ENCODE measurements at places on chromosomes 3 and 15.

GRCh38 chr3:94413336-94414108 is 350.7 kb downstream of the NSUN3 start:
- no peak for DNase-seq

- no peak for DNase-seq
Measured at GRCh38 chr3:49277383-49277775, 347 bp upstream of the C3orf62 start.

DNA sequence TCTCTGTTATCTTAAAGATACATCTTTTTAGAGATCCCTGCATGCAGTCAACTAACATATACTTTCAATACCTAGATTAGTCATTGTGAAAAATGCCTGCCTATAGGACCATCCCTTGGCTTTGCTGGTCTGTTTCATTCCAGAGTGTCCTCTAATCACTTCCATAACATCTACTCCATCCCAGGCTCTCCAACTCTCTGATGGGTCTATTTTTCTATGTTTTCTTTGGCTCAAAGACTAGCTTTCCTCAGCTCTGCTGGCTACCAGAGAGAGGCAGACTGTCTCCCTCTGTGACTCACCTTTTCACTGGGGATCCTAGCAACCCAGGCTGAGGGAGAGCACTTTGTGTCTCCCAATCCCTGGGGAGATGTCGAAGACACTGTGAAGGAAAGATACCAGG is 547.7 kb upstream of the MCTP2 start:
- DNase-seq: no peak

- no peak for DNase-seq
Measured at GRCh38 chr3:94069194-94069813, 6.4 kb downstream of the NSUN3 start.

DNA sequence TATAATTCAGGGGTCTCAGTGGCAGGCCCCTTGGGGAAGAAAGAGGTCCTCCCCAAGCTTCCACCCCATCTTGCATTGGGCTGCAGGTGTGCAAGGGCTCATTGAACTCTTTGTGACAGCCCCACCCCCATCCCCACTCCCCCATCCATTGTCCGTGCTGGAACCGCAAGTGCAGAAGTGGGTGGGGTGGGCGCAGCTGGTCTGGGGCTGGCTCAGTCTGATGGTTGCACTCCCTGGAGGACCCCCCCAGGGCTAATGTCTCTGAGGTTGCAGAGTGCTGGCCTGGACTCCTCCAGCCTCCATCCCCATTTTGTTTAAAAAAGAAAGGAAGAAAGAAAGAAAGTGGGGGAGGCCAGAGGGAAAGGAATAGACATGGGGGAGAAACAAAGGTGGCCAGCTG is 42.3 kb upstream of the ARL8B start:
- DNase-seq: no peak

- DNase-seq: no peak
Measured at GRCh38 chr3:180288816-180289215, 252.1 kb upstream of the PEX5L start.

DNA sequence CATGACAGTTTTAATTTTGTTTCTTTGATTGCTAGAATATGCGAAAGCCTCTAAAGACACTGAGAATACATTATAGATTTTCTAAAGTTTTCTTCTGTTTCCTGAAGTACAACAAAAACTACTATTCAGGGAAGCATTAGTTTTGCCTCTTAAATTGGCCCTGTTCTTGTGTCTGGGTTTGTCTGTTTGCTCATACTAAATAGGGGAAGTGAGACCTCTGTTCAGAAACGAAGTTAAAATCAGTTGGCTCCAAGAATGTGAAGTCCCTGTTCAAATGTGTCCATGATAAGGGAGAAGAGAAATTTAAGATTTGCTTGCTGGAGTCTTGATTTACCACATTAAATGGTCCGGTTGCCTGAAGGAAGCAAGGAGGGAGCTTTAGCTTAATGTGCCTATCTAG is 327.3 kb upstream of the GBE1 start:
- no peak for DNase-seq

DNA sequence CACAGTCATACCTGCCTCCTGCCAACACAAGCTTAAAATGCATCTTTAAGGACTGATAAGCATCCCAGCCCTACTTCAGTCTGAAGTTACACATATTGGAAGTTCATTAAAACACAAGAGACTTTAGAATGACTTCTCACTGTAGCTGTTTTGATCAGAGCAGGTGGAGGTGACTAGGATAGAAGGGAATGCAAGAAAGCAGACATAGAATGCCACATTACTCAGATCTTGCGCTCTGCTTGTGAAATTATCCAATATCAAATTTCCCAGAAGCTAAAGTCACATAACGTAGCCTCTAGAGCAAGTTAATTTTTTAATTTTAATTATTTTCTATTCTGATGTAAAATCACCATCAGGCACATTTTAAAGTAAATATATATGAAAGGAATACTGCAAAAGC is 306.5 kb downstream of the PLOD2 start:
- DNase-seq: no peak

DNA sequence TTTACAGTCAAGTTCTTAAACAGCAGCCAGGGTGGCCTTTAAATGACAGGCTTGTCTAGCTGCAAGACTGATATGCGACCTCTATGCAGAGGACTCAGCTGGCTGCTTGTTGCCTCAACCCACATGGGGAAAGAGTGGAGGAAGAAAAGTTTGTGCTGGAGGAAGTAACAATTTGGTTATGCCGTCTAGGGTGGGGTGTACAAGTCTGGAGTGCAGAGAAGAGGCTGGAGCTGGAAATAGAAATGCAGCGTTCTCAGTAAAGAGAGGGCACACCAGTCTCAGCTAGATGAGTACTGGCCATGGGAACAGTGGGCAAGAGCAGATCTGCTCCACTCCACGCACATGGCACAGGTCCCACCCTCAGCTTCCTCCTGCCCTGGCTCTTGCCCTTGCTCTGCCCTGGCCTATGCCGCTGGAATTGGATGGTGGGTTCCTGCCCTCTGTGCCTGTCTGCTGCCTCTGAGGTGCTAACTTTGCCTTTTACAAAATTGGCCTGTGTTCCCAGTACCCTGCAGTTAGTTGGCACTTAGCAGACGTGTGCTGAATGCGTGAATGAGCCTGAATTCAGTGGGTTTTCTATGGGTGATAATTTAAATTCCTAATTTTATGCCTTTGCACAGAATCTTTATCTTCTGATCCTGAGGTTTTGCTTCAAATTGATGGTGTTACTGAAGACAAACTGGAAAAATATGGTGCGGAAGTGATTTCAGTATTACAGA is 59.7 kb upstream of the FURIN start:
- DNase-seq: no peak

GRCh38 chr3:27312044-27312668 is 57.0 kb downstream of the NEK10 start:
- no peak for DNase-seq

DNA sequence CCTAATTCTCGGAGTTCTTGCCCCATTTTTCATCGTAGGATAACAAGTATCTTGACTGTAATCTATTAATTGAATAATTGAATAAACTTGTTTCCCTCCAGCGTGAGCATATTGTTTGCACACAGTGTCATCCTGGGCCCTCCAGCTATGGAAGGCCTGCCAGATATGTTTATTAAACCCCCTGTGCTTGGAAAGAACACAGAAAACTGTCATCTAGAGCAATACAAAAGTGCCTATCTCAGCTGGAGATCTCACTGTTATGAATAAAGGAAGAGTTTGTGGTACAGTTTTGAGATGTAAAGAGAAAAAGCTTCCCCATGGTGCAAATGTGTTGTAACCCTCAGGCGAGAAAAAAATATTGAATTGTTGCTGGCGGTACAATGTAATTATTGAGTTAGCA is 405.9 kb downstream of the SOX2 start:
- DNase-seq: no peak

- DNase-seq: no peak
Measured at GRCh38 chr3:157695103-157695502, 191.9 kb upstream of the VEPH1 start.

All from stimulated activated CD4-positive, alpha-beta T cell treated with anti-CD3 and anti-CD28 coated beads, TNF-alpha, amount 100 ng/mL, for 24 hours (primary cell).